Lung (tissue), 17 donors: ENCODE measurements at places on chromosomes 16 and 17.

GRCh38 chr16:81548876-81549546 lies 104.4 kb downstream of the CMIP start:
- no peak for DNase-seq

- DNase-seq: no peak
Measured at GRCh38 chr16:27177031-27177774, 26.1 kb upstream of the KDM8 start.

- DNase-seq: no peak
Measured at GRCh38 chr17:36940313-36941264, 3.3 kb downstream of the LHX1 start.

- no peak for DNase-seq
Measured at GRCh38 chr16:69931631-69932030, 19.5 kb upstream of the CLEC18A start.

DNA sequence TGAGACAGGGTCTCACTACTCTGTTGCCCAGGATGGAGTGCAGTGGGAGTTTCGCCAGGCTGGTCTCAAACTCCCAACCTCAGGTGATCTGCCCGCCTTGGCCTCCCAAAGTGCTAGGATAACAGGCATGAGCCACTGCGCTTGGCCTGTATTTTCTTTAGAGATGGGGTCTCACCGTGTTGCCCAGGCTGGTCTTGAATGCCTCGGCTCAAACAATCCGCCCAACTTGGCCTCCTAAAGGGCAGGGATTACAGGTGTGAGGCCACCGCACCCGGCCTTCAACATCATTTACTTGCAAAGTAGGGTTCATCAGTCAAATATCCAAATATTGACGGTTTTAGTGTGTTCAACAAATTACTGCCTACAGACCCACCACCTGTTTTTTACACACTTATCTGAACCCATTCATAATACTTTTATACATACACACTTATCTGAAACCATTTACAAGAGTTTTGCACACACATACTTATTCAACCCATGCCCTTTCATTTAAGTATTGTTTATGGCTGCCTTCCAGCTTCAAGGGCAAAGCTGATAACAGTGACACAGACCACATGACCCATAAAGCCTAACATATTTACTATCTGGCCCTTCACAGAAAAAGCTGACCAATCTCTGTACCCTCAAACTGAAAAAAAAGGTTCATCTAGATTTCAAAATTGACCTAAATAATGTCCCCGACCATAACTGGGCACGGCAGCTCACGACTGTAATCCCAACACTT lies 11.9 kb downstream of the TMEM170A start:
- no peak for DNase-seq

- DNase-seq: no peak
Measured at GRCh38 chr16:61952841-61953240, 83.4 kb downstream of the CDH8 start.

GRCh38 chr16:1264345-1265089 lies 8.6 kb downstream of the TPSD1 start:
- no peak for DNase-seq

GRCh38 chr16:20868890-20869289 lies 31.3 kb downstream of the DCUN1D3 start:
- peak; percentile 91 for DNase-seq

- no peak for DNase-seq
Measured at GRCh38 chr16:85959686-85960085, 60.7 kb downstream of the IRF8 start.
